Endothelial cell (in vitro differentiated cells): ENCODE measurements at places on chromosomes 2 and 18. TPM values are rescaled to one million over a fixed set of nuclear protein-coding genes. Genes with fewer than 3 reads are reported as not detected.

The PPP1R1C gene
- total RNA-seq, result 0.97 TPM

The LINC00305 gene
- total RNA-seq, result 16.4 TPM

The C2orf81 gene
- total RNA-seq, result 5.0 TPM

The SPATA3 gene
- not detected for total RNA-seq

The LIPT1 gene
- total RNA-seq, result 6.9 TPM

DNA sequence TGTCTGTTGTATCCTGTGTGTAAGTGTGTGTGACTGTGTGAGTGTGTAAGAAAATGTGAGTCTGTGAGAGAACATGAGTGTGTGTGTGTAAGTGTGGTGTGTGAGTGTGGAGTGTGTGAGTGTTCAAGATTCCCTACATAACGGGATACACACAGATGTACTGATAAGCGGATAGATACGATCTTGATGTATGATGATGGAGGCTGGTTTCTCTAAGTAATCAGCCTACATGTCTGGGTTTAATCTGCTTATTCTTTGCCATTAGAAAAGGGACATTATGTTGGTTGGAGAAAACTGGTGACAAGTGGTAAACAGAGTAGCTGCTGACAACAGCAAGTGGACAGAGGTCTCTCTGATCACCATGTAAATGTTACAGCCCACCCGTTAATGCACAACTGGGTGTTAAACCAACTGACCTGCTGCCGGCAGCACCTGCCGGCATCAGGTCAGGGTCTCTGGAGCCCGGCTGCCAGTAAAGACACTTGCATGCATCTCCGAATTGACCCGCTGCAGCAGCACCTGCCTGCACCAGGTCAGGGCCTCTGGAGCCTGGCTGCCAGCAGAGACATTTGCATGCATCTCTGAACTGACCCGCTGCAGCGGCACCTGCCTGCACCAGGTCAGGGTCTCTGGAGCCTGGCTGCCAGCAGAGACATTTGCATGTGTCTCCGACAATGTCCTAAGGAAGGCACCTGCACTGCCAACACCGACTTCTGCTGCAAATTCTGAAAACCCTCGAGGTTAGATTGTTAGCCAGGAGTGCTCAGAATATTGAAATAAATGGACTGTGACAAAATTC, 87.5 kb downstream of the MBP start:
- peaks cover 4% of the 10 kb centered on the region for H3K36me3 ChIP-seq
- H3K27me3 ChIP-seq, result no peaks in the 10 kb centered on the region
- H3K27ac ChIP-seq, result no peak overlapping the region
- H3K4me3 ChIP-seq, result no peak overlapping the region

- no peak overlapping the region for H3K4me3 ChIP-seq
- no peak for DNase-seq
- H3K27ac ChIP-seq, result no peak overlapping the region
- H3K36me3 ChIP-seq, result no peaks in the 10 kb centered on the region
These were observed 3.5 kb upstream of the NMUR1 start for GRCh38 chr2:231533777-231534125.

GRCh38 chr2:109473616-109474318, 140.0 kb downstream of the SEPTIN10 start:
- peak overlapping the region; percentile 4 for H3K27ac ChIP-seq
- H3K4me3 ChIP-seq, result no peak overlapping the region
- H3K27me3 ChIP-seq, result peaks cover 5% of the 10 kb centered on the region
- peaks cover 21% of the 10 kb centered on the region for H3K4me1 ChIP-seq

DNA sequence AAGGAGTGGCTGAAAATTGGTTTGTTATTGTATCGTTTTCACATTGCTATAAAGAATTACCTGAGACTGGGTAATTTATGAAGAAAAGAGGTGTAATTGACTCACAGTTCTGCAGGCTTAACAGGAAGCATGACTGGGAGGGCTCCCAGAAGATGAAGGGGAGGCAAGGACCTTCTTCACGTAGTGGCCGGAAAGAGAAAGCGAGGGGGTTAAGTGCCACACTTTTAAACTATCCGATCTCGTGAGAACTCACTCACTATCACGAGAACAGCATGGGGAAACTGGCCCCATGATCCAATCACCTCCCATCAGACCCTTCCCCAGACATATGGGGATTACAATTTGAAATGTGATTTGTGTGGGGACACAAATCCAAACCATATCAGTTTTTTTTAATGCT, 81.6 kb downstream of the FBXO15 start:
- no peak overlapping the region for H3K27ac ChIP-seq
- peaks cover 9% of the 10 kb centered on the region for H3K27me3 ChIP-seq

GRCh38 chr2:165432234-165432966, 37.1 kb upstream of the CSRNP3 start:
- H3K4me3 ChIP-seq, result no peak overlapping the region
- no peak for DNase-seq
- no peak overlapping the region for H3K27ac ChIP-seq
- peaks cover 1% of the 10 kb centered on the region for H3K27me3 ChIP-seq
- no peaks in the 10 kb centered on the region for H3K4me1 ChIP-seq
- peaks cover 3% of the 10 kb centered on the region for H3K36me3 ChIP-seq

DNA sequence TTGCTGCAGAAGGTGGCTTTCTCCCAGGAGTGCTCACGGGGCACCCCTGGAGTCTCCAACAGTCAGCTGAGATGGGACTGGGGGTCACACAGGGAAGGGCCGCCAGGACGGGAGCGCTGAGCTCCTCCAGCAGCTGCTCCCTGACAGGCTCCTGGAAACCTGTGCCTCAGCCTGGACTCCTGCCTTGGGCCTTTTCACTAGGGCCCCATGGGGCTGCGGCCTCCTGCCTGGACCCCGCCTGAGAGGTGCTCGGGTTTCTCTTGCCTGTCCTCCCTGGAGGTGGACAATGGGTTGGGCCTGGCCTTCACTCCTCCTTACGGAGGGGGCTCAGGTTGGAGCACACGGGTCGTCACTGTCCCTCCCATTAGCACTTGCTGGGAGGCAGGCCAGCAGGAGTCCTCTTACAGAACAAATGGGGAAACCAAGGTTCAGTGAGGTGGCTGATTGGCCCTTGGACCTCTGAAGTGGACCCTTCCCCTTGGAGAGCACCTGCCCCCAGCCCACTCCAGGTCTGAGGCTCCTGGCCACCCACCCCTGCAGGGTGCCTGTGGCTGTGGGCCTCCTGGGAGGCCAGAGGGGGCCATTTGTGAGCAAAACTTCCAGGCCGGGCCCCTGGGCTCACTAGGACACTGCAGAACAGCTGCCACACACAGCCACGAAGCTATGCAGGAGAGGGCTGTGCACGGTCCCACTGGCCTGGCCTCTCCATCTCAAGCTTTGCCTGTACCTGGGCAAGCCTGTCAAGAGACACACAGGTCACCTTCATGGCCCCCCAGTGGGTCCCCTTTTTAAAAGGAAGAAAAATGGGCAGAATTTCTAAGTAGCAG, 57.1 kb upstream of the ODC1 start:
- H3K27me3 ChIP-seq, result peaks cover 5% of the 10 kb centered on the region
- no peaks in the 10 kb centered on the region for H3K36me3 ChIP-seq
- no peaks in the 10 kb centered on the region for H3K4me1 ChIP-seq
- no peak overlapping the region for H3K4me3 ChIP-seq

GRCh38 chr18:27491772-27492171, 306.7 kb upstream of the CHST9 start:
- no peaks in the 10 kb centered on the region for H3K27me3 ChIP-seq
- DNase-seq, result no peak
- H3K27ac ChIP-seq, result no peak overlapping the region

GRCh38 chr18:60794802-60795201, 422.2 kb upstream of the MC4R start:
- no peaks in the 10 kb centered on the region for H3K4me1 ChIP-seq
- H3K4me3 ChIP-seq, result no peak overlapping the region
- H3K27ac ChIP-seq, result no peak overlapping the region
- H3K27me3 ChIP-seq, result no peaks in the 10 kb centered on the region

DNA sequence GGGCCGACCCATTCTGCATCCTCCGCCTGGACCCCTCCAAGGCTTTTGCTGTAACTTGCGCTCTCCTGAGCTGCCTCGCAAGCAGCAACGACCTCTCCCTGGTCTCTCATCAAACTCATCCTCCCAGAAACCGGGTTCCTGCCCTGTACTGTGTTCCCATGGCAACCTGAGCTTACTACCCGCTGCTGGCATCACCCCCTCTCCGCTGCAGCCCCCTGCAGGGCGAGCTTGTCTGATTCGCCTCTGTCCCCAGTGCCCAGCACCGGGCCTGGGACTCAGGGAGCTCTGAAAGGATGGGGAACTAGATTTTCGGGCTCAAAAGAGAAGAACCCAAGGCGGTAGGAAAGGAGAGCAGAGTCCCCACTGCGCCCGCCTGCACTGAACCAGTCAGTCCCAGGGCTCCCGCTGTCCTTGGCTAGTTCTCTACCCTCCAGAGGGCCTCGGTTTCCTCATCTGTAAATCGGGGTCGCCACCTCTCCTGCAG, 463 bp downstream of the HS1BP3 start:
- DNase-seq, result peak; percentile 38
- H3K36me3 ChIP-seq, result peaks cover 17% of the 10 kb centered on the region
- peaks cover 38% of the 10 kb centered on the region for H3K4me1 ChIP-seq
- H3K27me3 ChIP-seq, result peaks cover 21% of the 10 kb centered on the region

DNA sequence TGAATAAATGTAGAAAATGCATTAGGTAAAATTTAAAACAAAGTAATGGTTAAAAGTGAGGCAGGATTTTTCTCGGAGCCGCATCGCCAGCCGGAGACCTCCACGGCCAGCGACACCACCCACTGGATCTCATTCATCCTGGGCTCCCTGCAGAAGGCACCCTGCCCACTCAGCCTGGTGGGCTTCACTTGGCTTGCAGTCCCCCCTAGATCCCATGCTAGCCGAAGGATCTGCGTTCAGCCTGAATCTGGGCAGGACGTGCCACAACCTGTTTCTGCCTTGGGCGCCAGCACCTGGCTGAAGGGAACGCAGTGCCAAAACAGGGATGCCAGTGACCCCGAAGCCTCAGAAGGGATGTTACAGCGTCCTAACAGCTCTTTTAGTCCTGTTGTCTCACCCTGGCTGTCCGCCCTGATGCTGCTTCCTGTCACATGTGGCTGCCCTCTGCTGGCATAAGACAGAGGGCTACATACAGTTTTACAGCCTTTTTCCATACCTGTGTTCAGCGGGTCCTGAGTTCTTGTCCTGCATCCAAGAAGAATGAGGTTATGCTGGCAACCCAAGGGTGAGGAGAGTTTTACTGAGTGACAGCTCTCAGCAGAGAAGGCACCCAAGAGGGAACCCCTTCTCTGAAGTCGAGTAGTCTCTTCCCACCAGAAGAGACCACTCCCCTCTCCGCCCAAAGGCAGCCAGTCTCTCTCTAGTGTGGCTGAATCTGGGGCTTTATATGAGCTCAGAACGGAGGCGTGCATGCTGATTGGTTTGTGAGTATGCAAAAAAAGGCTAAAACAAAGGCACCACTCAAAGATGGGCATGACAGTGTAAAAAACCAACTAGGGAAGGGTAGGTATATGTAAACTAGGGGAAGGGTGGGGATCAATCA, 173.1 kb upstream of the GYPC start:
- no peaks in the 10 kb centered on the region for H3K4me1 ChIP-seq
- no peak for DNase-seq
- no peaks in the 10 kb centered on the region for H3K27me3 ChIP-seq
- H3K4me3 ChIP-seq, result no peak overlapping the region
- H3K36me3 ChIP-seq, result no peaks in the 10 kb centered on the region

GRCh38 chr18:59360381-59360780, 1.3 kb upstream of the LMAN1 start:
- no peak for DNase-seq
- no peak overlapping the region for H3K27ac ChIP-seq
- no peak overlapping the region for H3K4me3 ChIP-seq
- H3K36me3 ChIP-seq, result no peaks in the 10 kb centered on the region
- peaks cover 1% of the 10 kb centered on the region for H3K27me3 ChIP-seq
- H3K4me1 ChIP-seq, result peaks cover 5% of the 10 kb centered on the region

- no peaks in the 10 kb centered on the region for H3K4me1 ChIP-seq
- H3K27me3 ChIP-seq, result peaks cover 1% of the 10 kb centered on the region
- H3K4me3 ChIP-seq, result no peak overlapping the region
- H3K27ac ChIP-seq, result no peak overlapping the region
- H3K36me3 ChIP-seq, result no peaks in the 10 kb centered on the region
These were observed 15.0 kb upstream of the CTAGE1 start for GRCh38 chr18:22432657-22433137.

DNA sequence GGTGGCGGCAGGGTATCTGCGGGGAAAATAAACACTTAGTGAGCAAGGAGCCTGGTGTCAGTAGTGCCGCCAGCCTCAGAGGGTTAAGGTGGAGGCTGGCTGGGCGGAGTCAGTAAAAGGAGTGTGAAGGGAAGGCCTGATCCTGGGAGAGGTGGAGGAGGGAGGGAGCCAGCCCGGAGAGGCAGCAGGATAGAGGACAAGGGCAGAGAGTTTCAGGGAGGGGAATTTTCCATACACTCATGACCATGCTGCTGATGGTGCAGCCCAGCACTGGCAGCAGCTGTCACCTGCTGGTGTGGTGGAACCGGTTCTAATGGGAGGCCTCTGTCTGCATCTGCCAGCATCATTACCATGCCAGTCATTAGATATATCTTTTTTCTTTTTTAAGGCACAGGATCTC, 2.0 kb upstream of the TEX44 start:
- H3K27ac ChIP-seq, result no peak overlapping the region
- no peaks in the 10 kb centered on the region for H3K36me3 ChIP-seq

GRCh38 chr2:238257786-238258700, 18.2 kb upstream of the HES6 start:
- H3K36me3 ChIP-seq, result peaks cover 4% of the 10 kb centered on the region
- no peak overlapping the region for H3K27ac ChIP-seq
- peaks cover 6% of the 10 kb centered on the region for H3K27me3 ChIP-seq
- no peak for DNase-seq

DNA sequence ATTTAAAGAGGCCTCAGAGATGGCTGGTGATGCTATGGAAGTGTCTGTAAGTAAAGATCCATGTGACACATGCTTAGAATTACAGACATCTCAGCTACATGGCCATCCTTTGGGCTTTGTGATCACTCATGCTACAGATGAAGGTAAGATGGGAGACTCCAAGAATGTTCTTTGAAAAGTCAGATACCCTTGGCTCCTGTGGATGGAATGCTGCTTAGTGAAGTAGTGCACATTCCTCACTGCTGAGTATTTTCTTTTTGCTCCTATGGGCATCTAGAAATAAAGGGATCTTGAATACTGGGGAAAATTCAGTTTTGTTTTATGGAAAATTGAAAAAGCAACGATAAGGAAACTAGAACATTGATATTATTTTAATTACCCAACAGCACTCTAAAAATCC, 55.2 kb upstream of the REV1 start:
- no peaks in the 10 kb centered on the region for H3K27me3 ChIP-seq
- H3K4me3 ChIP-seq, result no peak overlapping the region
- H3K4me1 ChIP-seq, result no peaks in the 10 kb centered on the region
- no peak overlapping the region for H3K27ac ChIP-seq
- no peaks in the 10 kb centered on the region for H3K36me3 ChIP-seq
- DNase-seq, result no peak

- H3K27ac ChIP-seq, result no peak overlapping the region
- H3K36me3 ChIP-seq, result no peaks in the 10 kb centered on the region
- DNase-seq, result no peak
- no peaks in the 10 kb centered on the region for H3K4me1 ChIP-seq
- no peak overlapping the region for H3K4me3 ChIP-seq
These were observed 22.4 kb upstream of the UGP2 start for GRCh38 chr2:63819256-63819655.

GRCh38 chr2:10234409-10235094, 68.2 kb upstream of the HPCAL1 start:
- no peak for DNase-seq
- no peak overlapping the region for H3K27ac ChIP-seq
- peaks cover 10% of the 10 kb centered on the region for H3K27me3 ChIP-seq
- H3K4me3 ChIP-seq, result no peak overlapping the region
- peaks cover 3% of the 10 kb centered on the region for H3K4me1 ChIP-seq
- H3K36me3 ChIP-seq, result peaks cover 11% of the 10 kb centered on the region
